ENCODE measurements at places on chromosomes 12 and 14.

DNA sequence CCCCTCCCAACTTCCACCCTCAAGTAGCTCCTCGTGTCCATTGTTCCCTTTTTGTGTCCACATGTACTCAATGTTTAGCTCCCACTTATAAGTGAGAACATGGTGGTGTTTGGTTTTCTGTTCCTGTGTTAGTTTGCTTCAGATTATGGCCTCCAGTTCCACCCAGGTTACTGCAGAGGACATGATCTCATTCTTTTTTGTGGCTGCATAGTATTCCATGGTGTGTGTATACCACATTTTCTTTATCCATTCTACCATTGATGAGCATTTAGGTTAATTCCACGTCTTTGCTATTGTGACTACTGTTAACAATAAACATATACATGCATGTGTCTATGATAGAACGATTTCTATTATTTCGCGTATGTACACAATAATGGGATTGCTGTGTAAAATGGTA lies 362.6 kb downstream of the TMTC2 start:
- no peak for DNase-seq

DNA sequence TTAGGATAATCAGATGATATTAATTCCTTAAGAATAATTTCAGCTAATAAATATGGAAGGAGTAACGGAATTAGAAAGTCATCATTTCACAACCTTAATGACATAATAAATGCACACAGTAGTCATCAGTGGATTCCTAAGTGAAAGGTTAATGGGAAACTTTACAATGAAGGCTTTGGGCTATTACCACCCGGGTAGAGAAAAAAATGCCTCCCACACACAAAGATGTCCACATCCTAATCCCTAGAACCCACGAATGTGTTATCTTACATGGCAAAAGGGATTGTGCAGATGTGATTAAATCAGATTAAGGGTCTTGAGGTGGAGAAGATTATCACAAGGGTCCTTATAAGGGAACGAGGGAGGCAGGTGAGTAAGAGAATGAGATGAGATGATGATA lies 5.6 kb downstream of the TMED10 start:
- no peak for DNase-seq

DNA sequence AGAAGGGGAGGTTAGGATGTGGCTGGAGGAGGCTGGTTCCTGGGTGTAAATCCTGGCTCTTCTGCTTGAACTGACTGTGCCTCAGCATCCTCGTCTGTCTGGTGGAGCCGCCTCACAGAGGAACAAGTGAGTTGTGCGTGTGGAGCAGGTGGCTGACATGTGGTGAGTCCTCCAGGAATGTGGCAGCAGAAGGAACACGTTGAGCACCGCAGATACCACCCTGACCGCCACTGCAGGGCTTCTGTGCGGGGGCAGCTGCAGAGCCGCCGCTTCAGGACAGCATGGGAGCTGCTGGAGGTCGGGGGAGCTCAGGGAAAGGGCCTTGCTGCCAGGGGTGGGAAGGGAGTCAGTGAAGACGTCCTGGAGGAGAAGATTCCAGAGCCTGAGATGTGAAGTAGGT lies 48.9 kb downstream of the TRAF3 start:
- DNase-seq, result no peak

DNA sequence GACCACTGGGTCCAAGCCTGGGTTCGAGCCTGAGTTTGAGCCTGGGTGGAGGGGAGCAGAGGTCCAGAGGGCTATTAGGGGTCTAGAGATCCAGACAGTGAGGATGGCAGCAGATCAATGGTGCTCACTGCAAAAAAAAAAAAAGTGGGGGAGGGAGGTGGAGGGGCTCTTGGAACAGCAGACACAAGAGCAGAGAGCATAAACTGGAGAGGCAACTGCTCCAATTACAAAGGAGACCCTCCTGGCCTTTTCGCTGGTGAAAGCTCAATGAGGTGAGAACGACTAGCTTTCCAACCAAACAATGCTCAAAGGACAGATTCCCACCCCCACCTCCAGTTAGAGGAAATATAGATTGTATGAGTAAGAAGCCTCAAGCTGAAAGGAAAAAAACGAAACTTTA lies 124.2 kb upstream of the TSPAN8 start:
- DNase-seq, result no peak

- DNase-seq, result peak; percentile 59
Observed at GRCh38 chr14:54509546-54510501, at the start of gene CGRRF1. CGRRF1 (plus strand) TSS chr14:54509906; CDS start chr14:54509960, 54 bp downstream.

All from keratinocyte (primary cell).